Right renal cortex interstitium (tissue), 3 donors: ENCODE measurements at places on chromosomes 4 and X.

DNA sequence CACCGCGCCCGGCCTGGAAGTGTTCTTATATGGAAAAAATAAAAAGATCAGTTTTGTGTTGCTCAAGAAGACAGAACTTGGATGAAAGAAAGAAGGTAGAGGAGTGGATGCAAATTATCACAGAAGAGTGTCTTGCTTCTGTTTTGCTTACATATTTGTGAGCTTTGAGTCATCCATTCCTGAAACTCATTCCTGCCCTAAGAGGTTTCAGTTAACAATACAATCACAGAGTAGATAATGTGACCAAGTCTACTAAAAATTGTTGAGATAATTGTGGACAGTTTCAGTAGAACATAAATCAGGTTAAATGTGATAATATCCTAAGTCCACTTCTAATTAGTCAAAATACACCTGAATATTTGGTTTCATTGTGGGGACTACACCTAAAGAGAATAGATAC, 26.4 kb upstream of the LRCH2 start:
- no peak for DNase-seq

- no peak for DNase-seq
Measured at GRCh38 chr4:101177154-101177553, 170.2 kb downstream of the PPP3CA start.

DNA sequence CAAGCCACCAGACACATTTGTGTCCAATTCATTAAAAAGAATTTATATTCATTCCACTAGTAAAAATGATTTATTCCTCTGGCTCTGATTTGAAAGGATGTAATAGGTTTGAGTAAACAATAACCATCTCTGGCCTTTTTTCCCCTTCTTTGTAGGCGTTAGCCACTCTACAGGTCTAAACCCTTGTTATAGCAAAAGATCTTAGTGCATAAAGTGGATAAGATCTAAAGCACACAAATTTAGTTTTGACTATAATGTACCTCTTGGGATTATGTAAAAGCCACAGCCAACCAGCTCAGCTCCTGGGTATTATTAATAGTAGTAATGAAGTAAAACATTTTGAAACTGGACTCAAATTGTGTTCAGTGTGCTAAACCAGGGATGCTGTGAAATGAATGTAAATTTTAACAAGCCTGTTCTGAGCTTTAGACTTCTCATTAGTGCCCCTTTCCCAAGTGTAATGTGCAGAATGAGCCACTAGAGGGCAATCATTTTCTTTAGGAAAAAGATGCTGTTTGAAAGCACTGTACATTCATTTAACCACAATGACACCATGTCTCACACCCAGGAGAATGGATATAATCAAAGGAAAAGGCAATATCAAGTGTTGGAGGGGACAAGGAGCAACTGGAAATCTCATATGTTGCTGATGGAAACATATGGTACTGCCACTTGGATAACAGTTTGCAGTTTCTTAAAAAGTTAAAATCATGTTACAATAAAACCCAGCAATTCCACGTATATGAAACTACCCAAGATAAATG, 69.7 kb downstream of the KLHL8 start:
- peak; percentile 73 for DNase-seq

DNA sequence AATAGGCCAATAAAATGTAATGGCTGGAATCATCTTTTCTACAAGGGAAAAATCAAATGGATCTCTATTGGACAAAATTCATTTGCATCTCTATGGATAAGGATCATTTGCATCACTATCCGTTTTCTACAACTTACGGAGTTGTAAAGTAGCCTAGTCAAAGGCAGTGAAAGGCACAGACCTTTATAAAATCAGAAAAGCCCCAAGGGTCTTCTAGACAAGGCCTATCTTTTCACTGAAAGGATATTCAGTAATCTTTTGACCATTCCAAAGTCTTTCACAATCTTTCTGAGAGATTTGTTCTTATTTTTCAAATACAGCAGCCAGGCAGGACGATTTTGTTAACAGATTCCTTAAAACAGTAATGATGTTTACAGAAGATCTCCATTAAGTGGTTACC, 119.5 kb upstream of the JADE1 start:
- DNase-seq: no peak

DNA sequence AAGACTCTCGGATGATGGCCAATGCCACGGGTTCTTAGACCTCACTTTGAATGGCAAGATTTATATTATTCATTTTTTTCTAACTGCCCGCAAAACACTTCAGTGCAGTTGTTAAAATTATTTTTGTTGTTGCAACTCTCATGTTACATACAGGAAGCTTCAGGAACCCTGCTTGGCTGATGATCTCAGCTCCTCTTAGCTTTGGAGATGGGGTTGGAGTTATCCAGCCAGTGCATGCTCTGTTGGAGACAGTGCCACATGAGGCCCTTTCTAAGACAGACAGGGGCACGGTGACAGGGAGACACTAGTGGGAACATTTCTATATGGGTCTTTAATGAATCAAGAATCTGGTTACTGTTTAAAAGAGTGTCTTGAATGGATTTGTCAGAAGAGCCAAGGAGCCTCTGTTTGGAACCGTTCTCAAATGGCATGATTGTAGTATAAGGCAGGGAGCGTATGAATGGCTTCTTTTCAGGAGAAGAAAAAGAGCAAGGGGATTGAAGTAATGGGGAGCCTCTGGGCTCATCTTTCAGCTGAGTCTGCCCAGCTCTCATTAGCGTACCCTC, 61.9 kb upstream of the ENPP6 start:
- DNase-seq: no peak

GRCh38 chr4:52091801-52092200, 40.7 kb downstream of the SPATA18 start:
- DNase-seq: no peak

DNA sequence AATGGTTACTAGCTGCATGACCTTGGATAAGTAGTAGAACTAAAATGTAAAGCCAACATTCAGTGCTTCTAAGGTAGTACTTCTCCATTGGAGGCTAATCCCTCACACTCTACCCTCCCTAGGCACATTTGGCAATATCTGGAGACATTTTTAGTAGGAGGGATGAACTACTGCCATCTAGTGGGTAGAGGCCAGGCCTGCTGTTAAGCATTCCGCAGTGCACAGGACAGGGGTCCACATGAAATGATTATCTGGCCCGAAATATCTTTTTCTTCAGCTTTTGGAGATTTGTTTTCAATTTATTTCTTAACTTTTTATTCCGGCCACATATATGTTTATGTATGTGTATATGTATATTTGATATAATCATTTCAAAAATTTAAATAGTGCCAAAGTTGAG, 36.0 kb upstream of the SPANXC start:
- no peak for DNase-seq

GRCh38 chr4:54063229-54063628, 1.2 kb downstream of the CHIC2 start:
- peak; percentile 25 for DNase-seq

DNA sequence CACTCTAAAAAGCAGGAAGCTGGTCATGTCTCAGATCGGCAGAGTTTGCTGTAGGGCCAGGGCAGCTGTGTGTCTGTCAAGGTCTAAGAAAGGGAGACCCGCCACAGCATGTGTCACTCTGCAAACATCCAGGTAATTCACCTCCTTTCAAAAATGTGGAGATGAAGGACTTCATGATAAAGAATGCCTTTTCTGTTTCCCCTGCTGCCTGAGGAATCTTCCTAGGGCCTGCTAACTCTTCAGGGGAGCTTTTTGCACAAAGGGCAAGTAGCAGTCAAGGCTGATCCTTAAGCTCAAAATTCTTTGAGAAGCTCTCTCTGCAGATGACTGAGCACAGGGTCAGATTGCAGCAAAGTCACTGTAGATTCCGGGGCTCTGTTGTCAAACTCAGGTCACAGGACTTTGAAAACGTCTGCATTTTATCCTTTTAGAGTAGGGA, 21.1 kb downstream of the RASL11B start:
- no peak for DNase-seq

DNA sequence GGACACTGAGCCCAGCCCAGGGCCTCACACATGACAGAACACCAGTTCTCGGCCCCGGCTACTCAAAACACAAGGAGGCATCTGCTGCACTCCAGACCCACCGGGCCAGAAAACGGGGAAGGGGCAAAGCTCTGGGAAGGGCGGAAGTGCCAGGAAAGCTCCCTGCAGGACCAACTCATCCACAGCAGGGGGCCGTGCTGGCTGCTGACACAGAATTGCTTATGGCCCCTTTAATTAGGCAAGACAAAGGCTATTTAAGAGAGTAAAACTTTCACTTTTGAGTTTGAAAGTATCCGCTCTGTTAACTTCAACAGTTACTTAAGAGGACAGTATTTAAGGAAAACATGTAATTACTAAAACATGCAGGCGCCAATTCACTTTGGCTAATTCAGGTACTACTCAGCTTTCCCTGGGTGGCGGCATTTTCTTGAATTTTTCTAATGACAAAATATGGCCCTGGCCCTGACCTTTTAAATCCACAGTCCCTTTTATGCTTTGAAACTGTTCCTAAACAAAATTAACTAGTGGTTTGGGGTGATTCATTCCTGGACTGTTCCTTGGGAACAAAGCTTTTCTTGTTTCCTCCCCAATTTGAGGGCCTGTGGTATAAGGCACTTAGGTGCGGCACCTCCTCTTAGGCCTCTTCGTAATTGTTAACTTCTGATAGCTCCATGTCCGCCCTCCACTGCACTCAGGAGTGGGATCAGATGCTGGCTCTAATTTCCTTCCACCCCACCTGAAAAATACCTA, 40.4 kb downstream of the NSG1 start:
- DNase-seq: no peak

- DNase-seq: no peak
Measured at GRCh38 chr4:7007944-7008343, 35.2 kb upstream of the TADA2B start.

DNA sequence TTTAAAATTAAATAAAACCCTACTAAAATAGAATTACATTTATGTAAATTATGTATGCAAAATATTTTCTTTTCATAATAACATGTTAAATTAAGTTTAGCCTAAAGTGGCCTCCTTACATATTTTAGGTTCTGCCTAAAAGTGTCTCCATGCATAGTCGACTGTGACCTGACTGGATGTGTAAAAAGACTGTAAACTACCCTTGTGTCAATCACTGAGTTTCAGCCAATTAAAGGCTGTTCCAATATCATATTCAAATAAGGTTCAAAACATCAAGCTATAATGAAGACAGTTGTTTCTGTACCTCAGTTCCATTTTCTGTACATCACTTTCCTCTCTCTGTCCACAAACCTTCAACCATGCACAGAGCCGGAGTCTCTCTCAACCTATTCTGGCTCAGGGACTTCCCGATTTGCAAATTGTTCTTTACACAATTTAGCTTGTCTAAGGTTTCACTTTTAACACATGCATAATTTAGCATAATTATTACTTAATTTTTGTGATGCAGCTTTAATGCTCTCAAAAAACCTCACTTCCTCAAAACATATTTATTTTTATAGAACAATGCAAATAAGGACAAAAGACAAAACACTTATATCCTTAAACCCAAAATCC, 60.1 kb downstream of the SH3RF1 start:
- DNase-seq: no peak
